ENCODE measurements at places on chromosomes 6 and 20. TPM values are rescaled to one million over a fixed set of nuclear protein-coding genes. Genes with fewer than 3 reads are reported as not detected.

DNA sequence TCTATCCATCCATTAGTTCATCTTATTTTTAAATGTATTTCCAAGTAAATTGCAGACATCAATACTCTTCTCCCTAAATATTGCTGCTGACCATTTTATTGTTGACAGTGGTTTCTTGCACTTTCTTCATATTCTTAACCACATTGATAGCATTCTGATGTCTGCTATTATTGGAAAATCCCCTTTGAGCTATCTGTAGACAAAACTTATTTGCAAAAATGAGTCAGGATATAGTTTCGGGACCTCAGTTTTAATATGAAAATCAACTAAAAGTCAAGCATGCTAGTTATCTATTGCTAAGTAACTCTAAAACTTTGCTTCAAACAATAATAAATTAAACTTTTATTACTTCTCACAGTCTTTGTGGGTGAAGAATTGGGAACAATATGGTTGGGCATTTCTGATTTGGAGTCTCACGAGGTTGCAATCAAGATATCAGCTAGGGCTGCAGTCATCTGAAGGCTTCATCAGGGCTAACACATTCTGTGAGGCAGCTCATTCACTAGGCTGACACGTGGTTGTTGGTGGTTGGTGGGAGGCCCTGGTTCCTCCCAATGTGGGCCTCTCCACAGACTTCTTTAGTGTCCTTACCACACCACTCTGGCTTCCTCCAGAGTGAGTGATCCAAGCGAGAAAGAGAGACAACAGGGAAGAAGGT is 32.7 kb downstream of the CD109 start:
- no peak overlapping the region for H3K4me3 ChIP-seq

- H3K27ac ChIP-seq = no peak overlapping the region
- H3K27me3 ChIP-seq = peaks cover 2% of the 10 kb centered on the region
- no peak overlapping the region for H3K4me3 ChIP-seq
Measured at GRCh38 chr6:55826941-55827340, 48.4 kb downstream of the BMP5 start.

Gene TGM3
- not detected for total RNA-seq

Gene COL11A2
- 2.7 TPM for total RNA-seq

DNA sequence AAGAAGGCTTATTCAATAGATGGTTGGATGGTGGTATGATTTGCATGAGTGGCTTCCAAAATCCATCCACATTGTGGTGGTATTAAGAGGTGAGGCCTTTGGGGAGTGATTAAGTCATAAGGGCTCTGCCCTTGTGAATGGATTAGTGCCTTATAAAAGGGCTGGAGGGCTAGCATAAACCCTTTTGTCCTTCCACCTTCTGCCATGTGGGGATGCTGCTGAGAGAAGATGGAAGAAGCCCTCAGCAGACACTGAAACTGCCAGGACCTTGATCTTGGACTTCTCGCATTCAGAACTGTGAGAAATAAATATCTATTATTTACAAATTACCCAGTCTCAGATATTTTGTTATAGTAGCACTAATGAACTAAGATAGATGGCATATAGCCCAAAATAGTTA is 27.8 kb upstream of the SRPK1 start:
- no peak for DNase-seq
- H3K4me1 ChIP-seq = peaks cover 2% of the 10 kb centered on the region
- no peak overlapping the region for H3K4me3 ChIP-seq
- H3K36me3 ChIP-seq = no peaks in the 10 kb centered on the region
- H3K27ac ChIP-seq = no peak overlapping the region
- H3K27me3 ChIP-seq = no peaks in the 10 kb centered on the region

- H3K36me3 ChIP-seq = no peaks in the 10 kb centered on the region
- no peak overlapping the region for H3K4me3 ChIP-seq
- no peaks in the 10 kb centered on the region for H3K27me3 ChIP-seq
- no peak overlapping the region for H3K27ac ChIP-seq
- peaks cover 43% of the 10 kb centered on the region for H3K4me1 ChIP-seq
Measured at GRCh38 chr20:8213270-8213669, 81.2 kb downstream of the PLCB1 start.

Gene PRL
- not detected for total RNA-seq

GRCh38 chr6:22716721-22717120 is 147.4 kb downstream of the HDGFL1 start:
- no peak overlapping the region for H3K4me3 ChIP-seq
- no peak overlapping the region for H3K27ac ChIP-seq
- H3K4me1 ChIP-seq = peaks cover 4% of the 10 kb centered on the region
- no peaks in the 10 kb centered on the region for H3K27me3 ChIP-seq

- DNase-seq = no peak
- H3K27me3 ChIP-seq = no peaks in the 10 kb centered on the region
- no peaks in the 10 kb centered on the region for H3K36me3 ChIP-seq
- peaks cover 33% of the 10 kb centered on the region for H3K4me1 ChIP-seq
- H3K27ac ChIP-seq = no peak overlapping the region
Measured at GRCh38 chr20:10502098-10502526, 67.0 kb downstream of the SLX4IP start.

Gene NMBR
- total RNA-seq = not detected

GRCh38 chr6:25127076-25127837 is 151.9 kb upstream of the CARMIL1 start:
- no peak overlapping the region for H3K4me3 ChIP-seq
- H3K27ac ChIP-seq = no peak overlapping the region
- H3K36me3 ChIP-seq = peaks cover 4% of the 10 kb centered on the region
- DNase-seq = no peak
- peaks cover 11% of the 10 kb centered on the region for H3K4me1 ChIP-seq
- no peaks in the 10 kb centered on the region for H3K27me3 ChIP-seq

DNA sequence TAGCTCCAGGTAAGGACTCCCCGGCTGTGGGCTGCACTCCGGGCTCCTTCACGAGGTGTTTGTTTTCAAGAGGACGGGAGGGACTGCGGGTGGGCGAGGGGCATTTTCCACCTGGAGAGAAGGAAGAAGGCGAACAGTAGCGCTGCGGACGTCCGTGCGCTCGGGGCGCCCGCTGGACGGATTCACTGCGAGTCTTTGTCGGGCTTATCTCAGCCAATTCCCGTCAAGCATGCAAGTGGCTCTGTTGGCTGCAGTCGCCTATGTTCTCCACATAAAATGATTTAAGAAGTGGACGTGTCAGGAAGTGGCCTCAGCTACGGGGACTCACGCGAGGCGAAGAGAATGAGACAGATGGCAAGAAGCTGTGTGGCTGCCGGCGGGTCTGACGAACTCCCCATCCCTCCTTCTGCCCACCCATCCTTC is 332 bp downstream of the GRIK2 start:
- H3K27ac ChIP-seq = peak overlapping the region; percentile 72
- peaks cover 34% of the 10 kb centered on the region for H3K4me1 ChIP-seq
- H3K36me3 ChIP-seq = no peaks in the 10 kb centered on the region
- peak overlapping the region; percentile 85 for H3K4me3 ChIP-seq
- no peak for DNase-seq

Gene TMEM217
- total RNA-seq = 5.0 TPM

Gene OR2B6
- not detected for total RNA-seq

- H3K4me3 ChIP-seq = no peak overlapping the region
- H3K27ac ChIP-seq = no peak overlapping the region
- H3K4me1 ChIP-seq = no peaks in the 10 kb centered on the region
- DNase-seq = no peak
- no peaks in the 10 kb centered on the region for H3K36me3 ChIP-seq
Measured at GRCh38 chr6:89963391-89963790, 69.1 kb downstream of the GJA10 start.

Gene TBXT
- not detected for total RNA-seq
